Right forelimb (tissue), 1 donor: ENCODE measurements at places on chromosomes 3 and 15.

- DNase-seq = no peak
Observed at GRCh38 chr3:56469141-56469540, 874 bp upstream of the ERC2 start.

GRCh38 chr3:184011937-184012889 is 5.5 kb downstream of the ABCC5 start:
- no peak for DNase-seq

GRCh38 chr3:173663696-173664111 is 266.2 kb downstream of the NLGN1 start:
- no peak for DNase-seq

- no peak for DNase-seq
Observed at GRCh38 chr3:138127636-138128365, 4.4 kb downstream of the A4GNT start.

- DNase-seq = no peak
Observed at GRCh38 chr3:27943106-27943505, 221.0 kb upstream of the EOMES start.

- no peak for DNase-seq
Observed at GRCh38 chr3:172530101-172530561, 6.9 kb upstream of the TNFSF10 start.
